Head of caudate nucleus (tissue), 42 donors: ENCODE measurements at places on chromosomes 12 and 14.

DNA sequence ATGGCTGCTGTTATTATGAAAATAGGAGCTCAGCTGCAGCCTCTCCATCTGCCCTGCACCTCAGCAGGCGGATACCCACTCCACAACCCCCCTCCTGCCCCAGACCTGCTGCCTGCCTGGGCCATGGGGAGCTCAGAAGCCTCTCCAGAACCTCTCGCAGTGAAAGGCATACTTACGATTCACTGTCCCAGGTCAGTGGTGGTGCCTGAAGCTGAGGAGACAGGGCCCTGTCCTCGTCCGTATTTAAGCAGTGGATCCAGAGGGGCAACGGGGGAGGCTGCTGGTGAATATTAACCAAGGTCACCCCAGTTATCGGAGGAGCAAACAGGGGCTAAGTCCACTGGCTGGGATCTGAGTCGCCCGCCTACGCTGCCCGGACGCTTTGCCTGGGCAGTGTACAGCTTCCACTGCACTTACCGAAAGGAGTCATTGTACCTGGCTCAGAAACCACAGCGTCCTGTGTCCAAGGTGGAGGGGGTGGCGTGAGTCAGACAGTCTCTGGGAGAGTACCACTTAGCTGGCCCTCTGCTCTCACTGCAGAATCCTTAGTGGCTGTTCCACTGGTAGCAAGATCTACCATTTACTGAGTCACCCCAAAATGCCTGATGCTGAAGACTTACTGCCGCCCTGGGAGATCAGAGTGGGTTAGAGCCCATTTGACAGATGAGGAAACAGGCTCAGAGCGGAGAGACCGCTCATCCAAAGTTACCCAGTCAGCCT is at the start of gene SERPINA1:
TSS of gene SERPINA1 (minus strand) at position 219 of the 720 bp plus-strand sequence. CDS start 5,365 bp downstream, outside the sequence.
- no peak for DNase-seq

- DNase-seq, result no peak
Measured at GRCh38 chr12:52739963-52740362, 36.6 kb upstream of the KRT77 start.

GRCh38 chr12:28278499-28278898 is 88.2 kb downstream of the CCDC91 start:
- no peak for DNase-seq

DNA sequence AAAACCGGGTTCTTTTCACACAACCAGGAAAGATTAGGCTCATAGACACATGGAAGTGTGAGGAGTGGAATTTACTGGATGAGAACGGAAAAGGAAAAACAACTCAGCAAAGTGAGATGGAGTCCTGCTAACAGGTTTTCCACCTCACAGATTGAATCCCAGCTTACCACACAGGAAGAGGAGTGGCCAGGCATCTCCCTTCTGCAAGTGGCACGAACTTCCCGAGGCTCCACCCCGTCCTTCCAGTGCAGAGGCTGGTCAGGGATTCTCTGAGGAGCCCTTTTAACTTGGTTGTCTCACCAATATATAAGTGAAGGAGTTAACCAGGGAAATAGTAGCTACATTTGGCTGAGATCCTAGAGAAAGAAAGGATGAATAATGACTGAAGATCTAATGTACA is 102.8 kb downstream of the SCAF11 start:
- DNase-seq, result no peak

GRCh38 chr14:94028450-94028826 is 2.3 kb downstream of the OTUB2 start:
- DNase-seq, result no peak

GRCh38 chr12:63208956-63209355 is 58.0 kb upstream of the AVPR1A start:
- DNase-seq, result no peak
